ENCODE measurements at places on chromosomes 16 and 17. TPM values are rescaled to one million over a fixed set of nuclear protein-coding genes. Genes with fewer than 3 reads are reported as not detected.
A peak's percentile ranks its signal among the peaks of the same experiment; 100 is the strongest.

DNA sequence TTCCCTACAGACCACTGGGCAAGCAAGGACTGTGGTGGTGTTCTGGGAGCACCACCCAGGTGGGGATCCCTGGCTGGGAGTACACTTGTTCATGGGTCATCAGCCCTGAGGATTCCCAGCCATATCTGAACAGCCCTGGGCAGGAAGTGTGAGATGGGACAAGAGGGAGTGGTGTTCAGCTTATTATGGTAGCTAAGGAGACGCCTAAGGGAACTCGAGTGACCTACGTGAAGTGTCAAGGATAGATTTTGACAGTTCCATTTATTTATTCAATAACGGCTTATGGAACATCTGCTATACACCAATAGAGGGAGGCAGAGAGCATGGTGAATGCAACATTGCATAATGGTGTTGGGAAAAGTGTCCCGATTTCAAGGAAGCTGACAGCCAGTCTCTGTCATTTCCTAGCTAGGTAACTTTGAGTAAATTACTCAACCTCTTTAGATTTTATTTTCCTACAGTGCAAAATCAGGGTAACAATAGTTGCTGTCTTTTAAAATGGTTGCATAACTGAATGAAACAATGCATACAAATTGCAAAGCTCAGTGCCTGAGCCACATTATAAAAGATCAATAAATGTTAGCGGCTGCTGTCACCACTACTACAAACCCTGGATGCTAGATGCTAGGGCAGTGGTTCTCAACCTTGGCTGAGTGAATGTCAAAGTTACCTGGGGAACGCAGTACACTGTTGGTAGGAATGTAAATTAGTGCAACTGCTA is 534.1 kb downstream of the GRIN2A start:
- DNase-seq: peak; percentile 7

GRCh38 chr16:58127033-58127556 is 2.1 kb downstream of the CFAP20 start:
- DNase-seq: no peak

- no peak for DNase-seq
These were observed 858 bp downstream of the NUBP1 start for GRCh38 chr16:10744370-10745030.

Gene KRT27
- polyA plus RNA-seq: not detected

Gene EPX
- 0.50 TPM for polyA plus RNA-seq

Gene LRRC36
- 0.63 TPM for polyA plus RNA-seq

- no peak for DNase-seq
These were observed 142.9 kb downstream of the CDK5R1 start for GRCh38 chr17:32629563-32630190.

Gene HSPB9
- 0.18 TPM for polyA plus RNA-seq

DNA sequence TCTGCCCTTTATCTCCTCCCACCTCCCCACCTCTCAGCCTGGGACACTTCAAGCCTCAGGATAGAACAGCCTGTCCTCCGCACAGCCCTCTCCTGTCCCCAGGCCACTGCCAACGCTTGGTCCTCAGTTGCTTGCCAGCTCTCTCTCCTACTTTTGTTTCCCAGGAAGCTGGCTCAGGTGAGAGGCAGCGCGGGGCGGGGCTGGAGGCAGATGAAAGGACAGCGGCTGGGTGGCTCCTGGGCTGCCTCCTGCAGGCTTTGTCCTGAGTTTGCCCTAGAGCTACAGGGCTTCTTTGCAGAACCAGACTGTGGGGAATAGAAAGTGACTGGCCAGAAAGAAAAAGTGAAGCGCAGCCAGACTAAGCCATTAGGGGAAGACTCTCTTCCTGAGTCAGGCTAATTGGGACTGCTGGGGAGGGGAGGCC is 48.2 kb upstream of the CDC42EP4 start:
- DNase-seq: no peak

- DNase-seq: no peak
These were observed 452.6 kb upstream of the CDH11 start for GRCh38 chr16:65574326-65574966.

GRCh38 chr17:67470163-67470562 is 93.1 kb downstream of the PITPNC1 start:
- DNase-seq: no peak

GRCh38 chr16:88926374-88926990 is 50.5 kb downstream of the CBFA2T3 start:
- DNase-seq: no peak
